ENCODE measurements at places on chromosomes 7 and 10.

DNA sequence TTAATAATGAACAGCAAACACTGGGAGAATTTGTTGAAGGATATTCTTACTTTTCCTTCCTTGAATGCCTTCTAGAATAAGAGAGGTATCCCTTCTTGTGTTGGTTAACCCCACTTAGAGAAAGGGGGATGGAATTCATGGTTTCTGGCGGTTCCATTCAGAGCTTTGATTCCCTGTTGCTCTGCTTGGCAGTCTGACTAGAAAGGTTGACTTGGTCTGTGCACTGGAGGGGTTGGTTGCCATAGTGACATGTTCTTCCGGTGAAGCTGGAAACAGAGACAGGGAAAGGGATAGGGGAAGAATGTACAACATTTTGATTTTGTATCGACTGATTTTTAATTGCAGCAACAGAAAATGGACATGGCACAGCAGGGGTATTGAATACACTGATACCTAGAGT, 2.5 kb downstream of the TMEM178B start:
- DNase-seq: no peak

GRCh38 chr7:122588621-122589020, 110.3 kb downstream of the RNF133 start:
- no peak for DNase-seq

GRCh38 chr10:127375461-127375860, 173.6 kb upstream of the NPS start:
- DNase-seq: no peak

- DNase-seq: peak; percentile 28
Observed at GRCh38 chr7:108570146-108570755, 577 bp downstream of the DNAJB9 start.

DNA sequence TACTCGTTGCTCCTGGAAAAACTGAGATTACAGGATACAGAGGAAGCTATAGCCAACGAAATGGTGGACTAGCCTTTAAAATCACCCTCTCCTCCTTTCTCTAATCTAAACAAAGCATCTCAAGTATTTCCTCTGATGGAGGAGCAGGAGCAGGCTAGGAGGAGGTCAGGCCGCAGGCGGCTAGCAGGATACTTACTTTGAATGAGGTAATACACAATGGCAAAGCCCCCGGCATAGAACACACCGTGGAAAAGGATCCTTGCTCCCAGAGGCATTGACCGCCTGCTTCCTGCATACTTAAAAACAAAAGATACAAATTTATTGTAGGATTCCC, 64.4 kb downstream of the STK17A start:
- DNase-seq: no peak

GRCh38 chr7:28980451-28981160, 22.5 kb upstream of the TRIL start:
- no peak for DNase-seq

GRCh38 chr7:157884461-157885062, 547.8 kb downstream of the DNAJB6 start:
- DNase-seq: no peak

GRCh38 chr10:45437587-45438465, 63.8 kb downstream of the ALOX5 start:
- DNase-seq: no peak

DNA sequence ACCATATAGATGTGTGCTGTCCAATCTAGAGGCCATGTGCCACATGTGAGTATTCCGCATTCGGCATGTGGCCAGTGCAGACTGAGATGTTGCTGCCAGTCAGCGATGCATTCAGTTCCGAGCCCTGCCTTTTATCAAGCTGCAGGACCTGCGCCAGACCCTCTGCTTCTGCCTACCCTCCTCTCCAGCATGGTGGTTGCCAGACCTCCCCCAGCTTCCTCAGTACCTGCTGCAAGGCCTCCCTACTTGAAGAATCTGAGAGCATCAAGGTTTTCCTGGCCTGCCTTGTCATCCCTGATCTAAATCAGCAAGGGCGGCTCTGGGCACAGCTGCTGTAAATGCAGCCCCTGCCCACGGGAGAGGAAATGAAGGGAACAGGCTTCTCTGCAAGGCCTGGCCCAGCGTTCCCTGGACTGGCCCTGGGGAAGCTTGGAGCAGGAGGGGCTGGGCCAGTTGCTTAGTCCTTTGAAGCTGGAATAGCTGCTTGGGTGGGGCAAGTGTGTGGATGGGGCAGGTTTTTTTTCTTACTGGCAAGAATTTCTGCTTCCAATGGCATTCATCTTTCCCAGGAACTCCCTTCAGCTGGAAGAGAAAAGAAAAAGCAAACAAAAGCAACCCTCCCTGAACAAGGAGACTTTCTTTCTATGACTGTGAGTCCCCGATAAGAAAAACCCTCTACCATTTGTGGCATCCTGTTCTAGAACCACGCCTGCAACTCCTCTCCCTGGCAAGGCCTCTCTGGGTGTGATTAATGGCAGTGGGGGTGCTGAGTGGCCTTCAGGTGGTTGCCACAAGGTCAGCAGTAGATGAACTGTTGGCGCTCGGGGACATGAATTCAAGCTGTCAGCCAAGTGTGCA, 93.0 kb downstream of the NHLRC2 start:
- DNase-seq: no peak

- DNase-seq: no peak
Observed at GRCh38 chr7:3283130-3283704, 17.8 kb upstream of the SDK1 start.

DNA sequence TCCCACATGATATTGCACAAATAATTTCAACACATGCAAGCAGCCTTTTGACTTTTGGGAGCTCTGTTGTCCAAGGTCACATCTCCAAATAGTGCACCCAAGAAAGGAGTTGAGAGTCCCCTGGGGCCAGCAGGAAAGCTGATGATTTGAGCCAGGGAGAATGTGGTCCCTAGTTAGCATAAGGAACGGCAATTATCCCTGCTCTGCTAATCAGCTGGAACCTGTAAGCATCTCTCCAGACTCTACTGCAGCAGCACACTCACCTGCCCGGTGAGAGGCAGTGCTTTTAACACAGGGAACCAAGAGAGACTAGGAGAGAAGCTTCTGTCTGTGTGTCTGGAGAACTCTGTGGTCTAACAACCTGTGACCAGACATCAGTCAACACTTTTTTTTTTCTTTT, 17.0 kb downstream of the TRPV5 start:
- DNase-seq: no peak

DNA sequence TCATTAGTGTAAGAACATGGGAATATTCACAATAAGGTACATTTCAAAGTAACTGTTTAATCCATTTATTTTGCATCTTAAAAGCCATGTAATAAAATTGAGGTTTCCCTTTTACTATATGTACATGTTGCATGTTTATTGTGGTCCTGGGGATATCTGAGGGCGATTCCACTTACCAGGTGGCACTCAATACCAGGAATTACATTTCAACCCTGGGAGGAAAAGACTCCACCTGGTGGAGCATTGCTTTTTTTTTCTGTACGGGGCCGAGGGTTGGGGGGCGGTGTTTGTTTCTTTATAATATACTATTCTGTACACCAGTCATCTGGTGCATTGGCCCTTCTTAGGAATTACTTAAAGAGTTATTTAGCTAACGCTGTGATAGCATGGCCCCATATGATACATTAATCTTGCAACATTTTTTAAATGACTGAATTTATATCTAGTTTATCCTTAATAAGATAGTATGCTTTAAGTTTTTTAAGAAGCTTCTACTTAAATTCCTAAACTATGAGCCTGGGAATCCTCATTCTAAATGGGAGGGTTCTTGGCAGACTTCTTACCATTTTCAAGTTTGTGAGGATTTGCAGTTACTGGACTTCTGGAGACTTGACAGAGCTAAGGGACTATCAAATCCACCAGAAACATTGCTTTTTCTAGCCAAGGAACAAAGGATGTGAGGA, 7.2 kb upstream of the HGF start:
- no peak for DNase-seq

- DNase-seq: no peak
Observed at GRCh38 chr7:40760293-40760964, 625.6 kb downstream of the SUGCT start.

GRCh38 chr7:33905389-33906032, at the start of gene BMPER:
Gene BMPER, plus strand, starts transcription at chr7:33905539. Its CDS starts 75 bp downstream, at chr7:33905614.
- no peak for DNase-seq

DNA sequence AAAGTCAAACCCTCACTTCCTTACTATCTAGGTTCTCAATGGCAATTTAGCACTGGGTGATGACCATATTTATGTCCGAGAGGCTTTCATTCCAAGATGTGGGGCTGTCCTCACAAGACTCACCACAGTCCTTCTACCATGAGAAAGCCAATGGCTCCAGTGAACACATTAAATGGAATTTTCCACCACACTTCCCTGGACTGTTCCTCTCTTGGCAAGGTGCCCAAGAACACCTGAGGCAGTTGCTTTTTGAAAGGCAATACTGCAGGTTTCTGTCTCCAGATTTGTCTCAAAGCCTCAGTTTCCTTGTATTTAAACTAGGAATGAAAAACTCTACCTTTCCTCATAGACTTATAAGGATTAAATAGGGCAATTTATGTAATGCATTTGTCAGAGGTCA, 24.2 kb downstream of the AFAP1L2 start:
- DNase-seq: no peak

DNA sequence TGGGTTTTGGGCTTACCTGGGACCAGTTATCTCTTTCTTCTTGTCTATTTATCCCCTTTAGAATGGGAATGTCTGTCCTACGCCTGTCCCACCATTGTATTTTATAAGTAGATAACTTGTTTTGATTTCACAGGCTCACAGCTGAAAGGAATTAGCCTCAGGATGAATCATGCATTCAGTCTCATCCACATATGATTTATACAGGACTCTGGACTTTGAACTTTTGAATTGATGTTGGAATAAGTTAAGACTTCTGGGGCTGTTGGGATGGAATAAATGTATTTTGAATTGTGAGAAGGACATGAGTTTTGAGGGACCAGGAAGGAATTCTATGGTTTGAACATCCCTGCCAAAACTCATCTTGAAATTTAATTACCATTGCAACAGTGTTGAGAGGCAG, 112.6 kb downstream of the AMPH start:
- no peak for DNase-seq

DNA sequence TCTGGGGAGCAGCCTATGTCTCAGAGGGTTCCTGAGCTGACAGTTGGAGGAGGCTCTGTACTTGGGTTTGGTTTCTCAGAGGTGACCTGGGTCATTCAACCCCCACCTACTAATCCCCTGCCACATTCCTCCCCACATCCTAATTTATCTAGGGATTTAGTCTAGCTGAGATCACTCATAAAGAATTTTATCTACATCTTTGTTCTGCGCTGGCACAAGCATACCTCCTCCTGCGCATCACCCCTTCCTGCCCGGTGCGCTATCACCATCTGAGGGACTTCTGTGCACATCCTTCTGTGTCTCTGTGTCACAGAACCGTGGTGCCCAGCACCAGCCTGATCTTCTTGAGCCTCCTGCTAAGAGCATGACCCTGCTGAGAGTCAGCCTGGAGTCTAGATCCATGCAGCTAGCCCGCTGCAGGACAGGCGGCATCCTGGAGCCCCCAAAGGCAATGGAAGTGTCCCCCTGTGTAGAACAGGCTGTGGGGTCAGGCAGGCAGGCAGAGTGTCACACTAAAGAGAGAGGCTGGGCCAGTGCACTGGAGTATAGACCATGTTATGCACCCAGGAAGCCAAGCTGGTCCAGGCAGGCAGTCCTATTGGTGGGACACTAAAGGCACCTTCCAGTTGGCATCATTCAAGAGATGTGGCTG, 63.6 kb downstream of the ARHGAP22 start:
- no peak for DNase-seq

DNA sequence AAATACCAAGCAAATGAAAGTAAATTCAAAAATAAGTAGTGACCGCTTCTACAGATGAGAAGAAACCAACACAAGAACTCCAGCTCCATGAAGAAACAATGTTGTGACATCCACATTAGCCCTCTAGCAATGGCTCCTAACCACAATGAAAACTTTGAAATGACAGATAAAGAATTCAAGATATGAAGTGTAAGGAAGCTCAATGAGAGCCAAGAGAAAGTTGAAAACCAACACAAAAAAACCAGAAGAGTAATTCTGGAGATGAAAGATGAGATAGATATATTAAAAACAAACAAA, 68.2 kb upstream of the DDC start:
- no peak for DNase-seq

- DNase-seq: no peak
Observed at GRCh38 chr10:23523251-23523650, 84.4 kb downstream of the OTUD1 start.

DNA sequence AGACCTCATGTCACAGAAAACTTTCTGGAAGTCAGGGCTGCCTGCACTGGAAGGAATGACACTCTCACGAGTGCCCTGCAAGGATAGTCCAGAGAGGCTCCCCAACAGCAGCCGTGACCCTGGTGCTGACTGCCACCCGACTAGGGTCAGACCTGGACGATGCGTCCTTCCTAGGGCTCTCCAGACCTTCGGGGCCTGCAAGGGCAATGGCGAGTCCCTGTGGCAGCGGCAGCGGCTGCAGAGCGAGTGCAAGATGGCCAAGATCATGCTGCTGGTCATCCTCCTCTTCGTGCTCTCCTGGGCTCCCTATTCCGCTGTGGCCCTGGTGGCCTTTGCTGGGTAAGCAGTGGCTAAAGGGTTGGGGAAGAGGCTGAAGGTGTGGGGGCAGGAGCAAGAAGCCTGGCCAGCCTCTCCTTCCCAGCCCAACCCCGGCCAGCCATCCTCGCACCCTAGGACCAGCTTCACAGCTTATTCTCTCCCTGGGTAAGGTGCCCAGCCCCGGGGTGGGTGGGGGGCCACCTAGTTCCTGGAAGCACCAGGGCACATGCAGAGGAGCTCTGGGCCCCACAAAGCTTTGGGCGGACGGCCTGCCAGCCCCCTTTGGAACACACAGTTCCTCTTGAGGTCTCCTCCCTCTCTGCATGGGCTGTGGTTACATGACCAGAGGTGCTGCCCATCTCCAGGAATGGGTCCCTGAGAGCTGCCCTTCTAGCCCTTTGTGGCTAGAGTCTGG, 5.5 kb downstream of the OPN4 start:
- no peak for DNase-seq

DNA sequence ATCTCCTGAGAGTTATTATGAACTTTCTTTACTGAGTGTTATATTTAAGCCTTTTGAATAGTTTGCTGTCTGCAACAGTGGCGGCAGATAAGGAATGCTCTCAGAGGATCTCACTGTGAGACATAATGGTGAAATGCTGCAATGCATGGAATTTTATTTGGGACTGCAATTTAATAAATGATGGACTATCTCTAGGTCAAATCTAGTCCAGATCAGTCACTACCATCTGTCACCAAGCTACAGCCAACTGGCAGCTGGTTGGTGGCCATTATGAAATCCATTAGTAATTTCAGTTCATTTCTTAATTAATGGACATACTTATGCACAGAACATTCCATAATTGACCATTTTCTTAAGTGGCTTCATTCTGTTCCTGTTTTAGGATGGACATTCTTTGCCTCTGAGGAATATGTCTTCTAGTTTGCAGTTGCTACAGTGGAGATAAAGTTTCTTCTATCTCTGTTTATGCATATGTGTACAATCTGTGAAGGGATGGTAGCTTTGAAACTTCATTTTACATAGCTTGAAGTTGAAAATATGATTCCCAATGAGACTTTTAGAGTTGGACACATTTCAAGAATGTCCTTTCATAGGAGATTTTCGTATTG, 586.6 kb downstream of the SUGCT start:
- DNase-seq: no peak

DNA sequence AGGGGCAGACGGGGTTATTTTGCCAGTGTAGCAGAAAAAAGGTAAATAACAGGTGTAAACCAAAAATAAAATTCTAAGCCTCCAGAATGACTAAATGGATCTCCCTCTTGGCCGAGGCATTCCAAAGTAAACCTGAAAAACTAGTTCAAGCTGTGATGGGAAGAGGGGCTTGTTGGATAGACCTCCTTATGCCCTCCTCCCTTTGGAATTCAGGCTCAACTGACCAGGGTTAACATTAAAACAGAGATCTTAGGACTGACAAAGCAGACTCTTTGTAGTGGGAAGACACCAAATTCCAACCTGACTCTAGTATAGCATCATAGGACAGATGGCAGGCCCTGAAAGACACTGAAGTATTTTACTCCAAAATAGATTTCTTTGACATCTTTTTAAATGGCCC, 113.8 kb upstream of the ITGB1 start:
- no peak for DNase-seq

All from effector CD8-positive, alpha-beta T cell (primary cell).